Omental fat pad (tissue), 4 donors: ENCODE measurements at places on chromosomes 5 and 9.

- no peak for DNase-seq
Observed at GRCh38 chr9:86122311-86122710, 23.0 kb upstream of the GOLM1 start.

DNA sequence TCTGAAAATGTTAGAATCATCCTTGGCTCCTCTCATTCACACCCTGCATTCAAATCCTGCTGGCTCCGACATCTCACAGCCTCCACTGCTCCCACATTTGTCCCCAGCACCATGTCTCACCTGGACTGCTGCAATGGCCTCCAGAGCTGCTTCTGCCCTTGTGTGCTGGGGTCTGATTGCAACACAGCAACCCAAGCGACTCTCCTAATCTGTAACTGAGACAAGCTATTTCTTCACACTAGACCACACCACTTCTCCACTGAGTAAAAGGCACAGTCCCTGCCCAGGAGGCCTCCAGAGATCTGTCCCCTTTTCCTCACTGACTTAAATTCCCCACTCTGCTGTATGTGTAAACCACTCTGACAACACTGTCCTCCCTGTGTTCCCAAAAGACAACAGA lies 151.1 kb upstream of the TAS2R1 start:
- DNase-seq = no peak

GRCh38 chr9:136216541-136217244 lies 11.8 kb upstream of the LHX3 start:
- DNase-seq = no peak

- DNase-seq = no peak
Observed at GRCh38 chr9:115615821-115616665, 498.1 kb upstream of the TNC start.

- no peak for DNase-seq
Observed at GRCh38 chr9:118882684-118883083, 486.6 kb downstream of the BRINP1 start.
